ENCODE measurements at places on chromosomes 5 and 9.

DNA sequence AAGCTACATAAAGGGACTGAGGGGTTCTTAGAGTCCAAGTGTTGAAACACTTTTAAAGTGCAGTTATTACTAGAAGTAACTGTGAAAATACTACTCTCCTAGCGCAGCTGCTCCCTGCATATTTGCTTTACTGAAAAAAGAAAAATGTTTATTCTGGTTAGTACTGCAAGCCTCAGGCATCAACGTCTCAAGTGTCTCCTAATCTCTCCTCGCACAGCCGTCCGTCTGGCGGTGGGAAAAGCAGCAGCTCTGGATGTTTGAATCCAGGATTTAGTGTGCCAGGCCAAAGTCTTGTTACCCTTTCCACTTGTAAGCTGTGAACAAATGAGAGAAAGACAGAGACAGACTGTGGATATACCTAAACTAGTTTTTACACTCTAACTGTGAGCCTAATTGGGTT lies 31.1 kb downstream of the RORB start:
- no peak for DNase-seq

DNA sequence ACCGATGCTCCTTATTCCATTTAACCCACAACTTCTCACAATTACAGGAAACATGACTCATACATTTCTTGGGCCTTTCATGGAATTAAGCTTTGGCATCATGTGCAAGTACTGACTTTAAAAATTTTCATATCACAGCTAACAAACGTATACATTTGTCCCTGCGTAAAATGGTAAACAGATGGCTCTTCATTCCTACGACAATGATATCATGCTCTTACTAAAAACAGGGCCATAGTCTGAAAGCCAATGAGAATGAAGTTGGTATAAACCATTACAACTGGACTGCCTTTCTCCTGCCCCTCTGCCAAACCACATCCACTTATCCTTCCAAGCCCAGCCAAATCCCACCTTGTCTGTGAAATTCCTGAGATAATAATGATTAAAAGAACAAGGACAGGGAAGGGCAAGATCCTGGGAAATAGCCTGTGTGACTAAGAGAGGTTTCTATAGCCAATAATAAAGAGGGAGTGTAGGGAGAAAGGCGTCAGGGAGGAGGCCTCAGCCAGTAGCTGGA lies 44.9 kb upstream of the ZNF366 start:
- DNase-seq = no peak

DNA sequence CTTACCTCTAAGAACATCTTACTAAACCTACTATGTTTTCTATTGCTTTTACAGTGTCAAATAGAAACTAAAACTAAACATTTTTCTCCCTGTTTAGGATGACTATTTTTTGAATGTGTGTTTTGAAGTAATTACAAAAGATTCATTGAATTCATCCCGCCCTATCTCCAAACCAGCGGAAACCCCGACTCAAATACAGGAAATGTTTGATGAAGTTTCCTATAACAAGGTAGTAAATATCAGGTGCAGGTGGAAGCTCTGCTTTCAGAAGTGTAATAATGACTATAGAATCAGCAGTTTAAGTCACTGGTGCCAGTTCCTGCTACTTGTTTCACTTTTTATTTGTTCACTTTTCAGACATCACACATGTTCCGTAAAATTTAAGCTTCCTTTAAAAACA lies 20.0 kb downstream of the ERAP2 start:
- DNase-seq = no peak

DNA sequence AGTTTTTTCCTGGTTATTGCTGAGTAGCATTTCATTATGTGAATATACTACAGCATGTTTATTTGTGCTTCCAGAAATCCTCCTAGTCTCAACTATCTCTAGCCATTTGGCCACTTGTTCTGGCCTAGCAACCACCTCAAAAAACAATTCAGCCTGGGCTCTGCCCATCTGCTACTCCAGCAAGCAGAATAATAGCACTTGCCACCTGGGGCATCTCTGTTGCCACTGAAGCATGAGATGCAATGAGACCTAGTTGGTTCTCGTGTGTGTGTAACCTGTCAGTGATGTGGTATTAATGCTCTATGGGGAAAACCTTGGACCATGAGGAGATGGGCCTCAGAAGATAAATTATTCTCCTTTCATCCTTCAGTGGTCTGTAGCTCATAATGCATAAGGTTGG lies 129.5 kb downstream of the RNF180 start:
- no peak for DNase-seq

DNA sequence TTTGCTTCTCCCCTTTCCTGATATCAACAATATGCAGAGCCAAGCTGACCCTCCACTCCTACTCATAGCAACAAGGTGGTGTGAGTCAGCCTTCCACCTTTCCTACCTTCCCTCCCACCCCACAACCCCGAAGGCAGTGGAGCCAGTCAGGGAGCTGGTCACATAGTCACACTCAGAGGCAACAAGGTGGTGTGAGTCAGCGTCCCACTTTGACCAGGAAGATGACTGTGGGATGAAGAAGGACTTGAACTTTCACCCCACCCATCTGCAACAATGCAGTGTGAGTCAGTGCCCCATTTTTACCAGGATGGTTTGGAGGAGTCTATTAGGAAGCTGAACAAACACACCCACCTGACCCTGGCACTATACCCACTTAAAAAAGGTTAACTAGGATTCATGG lies 30.1 kb upstream of the ZNF782 start:
- no peak for DNase-seq

GRCh38 chr9:127360250-127360649 lies 36.7 kb upstream of the SLC2A8 start:
- peak; percentile 32 for DNase-seq

DNA sequence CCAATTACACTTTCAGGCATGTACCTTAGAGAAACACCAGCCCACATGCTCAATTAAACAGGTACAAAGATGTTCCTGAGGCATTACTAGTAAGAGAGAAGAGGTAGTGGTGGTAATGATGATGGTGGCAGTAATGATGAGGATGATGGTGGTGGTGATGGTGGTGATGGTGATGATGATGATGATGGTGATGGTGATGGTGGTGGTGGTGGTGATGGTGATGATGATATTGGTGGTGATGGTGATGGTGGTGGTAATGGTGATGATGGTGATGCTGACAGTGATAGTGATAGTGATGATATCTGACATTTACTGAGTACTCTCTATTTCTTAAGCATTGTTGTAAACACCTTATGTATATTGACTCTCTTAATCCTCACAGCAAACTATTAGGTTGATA lies 318.4 kb downstream of the NSG2 start:
- DNase-seq = no peak

- peak; percentile 23 for DNase-seq
These were observed 214.1 kb upstream of the TLE4 start for GRCh38 chr9:79357616-79358015.

GRCh38 chr5:44847206-44847852 lies 38.6 kb downstream of the MRPS30 start:
- DNase-seq = no peak

DNA sequence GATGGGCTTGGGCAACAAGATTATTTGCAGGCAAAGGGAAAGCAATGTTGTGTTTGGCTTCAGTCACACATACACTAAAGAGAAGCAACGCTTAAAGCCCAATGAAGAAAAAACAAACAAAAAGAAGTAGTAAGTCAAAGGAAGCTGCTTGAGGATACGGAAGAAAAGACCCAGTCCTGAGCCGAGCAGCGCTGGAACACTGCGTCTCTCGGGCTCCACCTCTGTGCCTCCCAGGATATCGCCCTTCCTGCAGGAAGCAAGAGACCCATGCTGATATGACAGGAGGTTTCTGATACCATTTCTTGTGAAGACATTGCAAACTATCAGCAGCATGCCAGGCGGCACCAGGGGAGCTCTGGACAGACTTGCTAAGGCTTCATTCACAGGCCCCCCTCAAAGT lies 9.9 kb downstream of the GNAQ start:
- no peak for DNase-seq

DNA sequence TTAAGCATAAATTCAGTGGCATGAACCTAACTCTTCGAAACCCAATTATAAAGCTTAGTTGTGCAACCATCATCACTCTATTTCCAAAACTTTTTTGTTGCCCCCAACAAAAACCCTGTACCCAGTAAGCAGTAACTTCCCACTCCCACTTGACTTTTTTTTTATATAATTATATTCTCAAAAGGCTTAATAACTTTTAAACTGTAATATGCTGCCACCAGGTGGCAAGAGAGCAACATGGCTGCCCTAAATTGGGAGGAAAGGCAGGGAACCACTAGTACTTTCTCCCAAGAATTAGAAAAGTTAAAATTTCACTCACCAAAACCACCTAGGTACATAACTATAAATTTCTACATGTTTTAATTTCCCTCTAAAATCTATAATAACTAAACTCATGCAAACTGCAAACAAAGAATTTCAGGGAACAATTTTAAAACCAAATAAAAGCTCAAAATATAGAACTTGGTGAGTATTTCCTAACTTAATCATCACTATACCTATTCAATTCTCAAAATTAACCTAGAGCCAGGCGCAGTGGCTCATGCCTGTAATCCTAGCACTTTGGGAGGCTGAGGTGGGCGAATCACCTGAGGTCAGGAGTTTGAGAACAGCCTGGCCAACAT lies 50.2 kb upstream of the RNF38 start:
- peak; percentile 61 for DNase-seq

DNA sequence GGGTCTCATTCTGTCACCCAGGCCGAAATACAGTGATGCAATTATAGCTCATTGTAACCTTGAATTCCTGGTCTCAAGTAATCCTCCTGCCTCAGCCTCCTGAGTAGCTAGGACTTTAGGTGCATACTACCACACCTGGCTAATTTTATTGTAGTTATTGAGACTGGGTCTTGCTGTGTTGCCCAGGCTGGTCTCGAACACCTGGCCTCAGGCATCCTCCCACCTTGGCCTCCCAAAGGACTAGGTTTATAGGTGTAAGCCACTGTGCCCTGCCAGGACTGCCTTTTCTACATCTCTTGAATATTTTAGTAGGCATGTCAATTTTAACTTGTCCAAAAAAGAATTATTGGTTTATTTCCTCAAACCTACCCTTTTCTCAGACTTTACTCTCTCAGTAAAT lies 16.9 kb downstream of the DENND4C start:
- no peak for DNase-seq

- DNase-seq = peak; percentile 59
These were observed 27.1 kb upstream of the MYORG start for GRCh38 chr9:34403554-34404380.

DNA sequence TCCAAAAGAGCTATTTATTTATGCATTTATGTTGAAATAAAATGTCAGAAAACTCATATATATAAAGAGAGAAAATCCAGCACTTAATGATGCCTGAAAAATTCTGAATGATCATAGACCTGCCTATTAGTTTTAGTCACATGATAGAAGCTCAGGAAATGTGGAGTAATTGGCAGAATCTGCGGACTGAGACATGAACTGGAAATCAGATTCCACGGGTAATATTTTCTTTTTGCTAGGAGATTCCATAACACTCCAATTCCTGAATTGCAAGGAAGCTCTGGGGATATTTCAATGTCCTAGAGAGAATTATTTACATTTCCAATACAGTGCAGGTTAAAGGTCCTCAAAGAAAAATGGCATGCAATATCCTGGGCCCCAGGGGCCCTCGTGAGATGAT lies 778.8 kb downstream of the SEMA5A start:
- no peak for DNase-seq

DNA sequence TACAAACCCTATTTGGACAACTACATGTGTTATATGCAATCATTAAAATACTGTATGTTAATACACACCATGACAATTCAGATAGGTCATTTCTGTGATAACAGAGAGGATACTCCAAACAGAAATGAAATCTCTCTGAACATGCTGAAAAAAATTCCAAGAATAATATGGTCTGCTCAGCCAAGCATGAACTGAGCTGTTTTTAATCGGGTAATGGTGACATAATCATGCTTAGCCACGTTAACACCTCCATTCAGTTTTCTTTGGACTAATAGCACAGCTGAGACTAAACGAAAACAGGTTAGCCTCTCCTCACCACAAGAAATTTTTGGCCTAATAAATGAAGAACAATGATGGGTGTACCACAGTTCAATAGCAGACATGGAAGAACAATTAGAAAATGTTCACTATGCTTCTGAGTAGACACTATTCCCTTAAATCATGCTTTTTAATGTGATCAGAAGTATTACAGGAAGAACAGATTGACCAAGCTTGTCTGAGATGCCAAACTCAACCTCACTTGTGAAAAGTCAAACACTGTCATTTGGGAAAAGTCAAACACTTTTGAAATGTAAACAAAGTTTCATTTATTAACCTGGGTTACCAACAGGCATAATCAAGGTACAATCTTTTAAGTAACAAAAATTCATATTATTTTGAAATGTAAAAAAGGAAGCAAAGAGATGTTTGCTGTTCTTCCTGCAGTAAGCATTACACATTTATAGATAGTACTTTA lies 19.4 kb downstream of the RAB14 start:
- no peak for DNase-seq

DNA sequence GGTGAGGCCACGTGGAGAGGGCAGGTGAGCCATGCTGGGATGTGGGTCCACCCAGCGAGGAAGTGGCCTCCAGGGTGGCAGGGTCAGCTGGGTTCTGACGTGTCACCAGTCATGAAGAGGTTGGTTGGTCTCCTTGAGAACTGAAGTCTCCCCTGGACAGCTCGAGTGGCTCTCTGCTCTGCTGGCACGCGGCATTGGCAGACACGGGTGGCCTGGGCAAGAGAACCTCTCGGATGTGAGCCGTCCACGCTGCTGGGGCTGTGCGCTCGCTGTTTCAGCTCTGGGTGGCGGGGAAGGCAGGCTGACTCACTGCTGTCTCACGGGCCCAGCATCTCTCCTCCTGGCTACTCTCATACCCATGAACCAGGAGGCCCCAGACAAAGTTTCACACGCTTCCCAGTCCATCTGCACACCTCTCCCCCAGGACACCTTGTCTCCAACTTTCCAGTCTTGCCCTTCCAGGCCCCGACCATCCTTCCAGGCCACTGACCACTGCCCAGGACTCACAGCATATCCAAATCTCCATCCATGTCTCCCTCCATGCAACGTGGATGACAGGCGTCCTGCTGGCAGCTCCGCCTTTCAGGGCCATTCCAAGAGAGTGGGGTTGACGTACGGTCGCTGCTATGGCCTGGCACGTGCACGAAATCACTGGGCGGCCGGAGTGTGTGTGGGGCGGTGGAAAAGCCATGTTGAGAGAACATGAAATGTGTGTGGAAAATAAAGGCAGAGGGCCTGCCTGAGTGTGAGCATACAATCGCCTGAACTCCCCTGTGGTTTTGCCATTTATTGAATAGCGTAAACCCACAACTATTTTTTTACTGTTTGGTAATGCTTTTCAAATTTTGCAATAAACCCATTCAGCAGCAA lies 145.0 kb upstream of the COL5A1 start:
- DNase-seq = no peak

DNA sequence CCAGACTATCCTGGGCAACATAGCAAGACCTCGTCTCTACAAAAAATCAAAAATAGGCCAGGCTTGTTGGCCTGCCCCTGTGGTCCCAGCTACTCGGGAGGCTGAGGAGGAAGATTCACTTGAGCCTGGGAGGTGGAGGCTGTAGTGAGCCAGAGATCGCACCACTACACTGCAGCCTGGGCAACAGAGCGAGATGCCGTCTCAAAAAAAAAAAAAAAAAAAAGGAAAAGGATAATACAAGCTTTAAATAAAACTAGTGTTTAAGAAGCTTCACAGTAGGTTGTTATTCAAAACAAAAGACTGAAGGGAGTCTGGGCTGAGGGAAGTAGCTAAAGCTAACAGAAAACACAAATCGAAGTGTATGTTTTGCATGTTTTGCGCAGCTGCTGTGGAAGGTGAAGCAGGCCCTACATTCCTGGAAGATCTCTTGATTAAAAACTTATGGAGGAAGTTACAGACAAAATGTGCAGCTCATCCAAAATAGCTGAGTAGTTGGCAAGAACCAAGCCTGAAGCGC lies 581 bp upstream of the C9orf40 start:
- DNase-seq = peak; percentile 13

- DNase-seq = no peak
These were observed 80.8 kb upstream of the OSMR start for GRCh38 chr5:38764937-38765391.

Data from globus pallidus (tissue), 1 donor.